ENCODE measurements at places on chromosomes 3 and 15.

DNA sequence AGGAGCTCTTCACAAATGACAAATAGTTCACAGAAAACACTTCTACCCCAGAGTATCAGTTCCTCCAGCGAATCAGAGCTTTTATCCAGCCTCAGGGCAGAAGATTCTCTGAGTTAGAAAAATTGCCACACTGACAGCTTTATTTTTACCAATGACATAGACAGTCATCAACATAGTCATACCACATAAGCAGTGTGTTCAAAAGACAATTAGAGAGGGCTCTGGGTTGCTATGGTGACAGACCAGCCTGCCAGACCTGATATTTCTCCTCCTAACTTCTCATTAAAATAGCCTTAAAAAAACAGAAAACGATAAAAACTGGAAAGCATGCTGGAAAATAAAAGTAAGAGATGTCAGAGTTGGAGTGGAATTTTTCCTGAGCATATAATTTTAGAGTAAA is 45.9 kb upstream of the COL6A5 start:
- no peak for DNase-seq

DNA sequence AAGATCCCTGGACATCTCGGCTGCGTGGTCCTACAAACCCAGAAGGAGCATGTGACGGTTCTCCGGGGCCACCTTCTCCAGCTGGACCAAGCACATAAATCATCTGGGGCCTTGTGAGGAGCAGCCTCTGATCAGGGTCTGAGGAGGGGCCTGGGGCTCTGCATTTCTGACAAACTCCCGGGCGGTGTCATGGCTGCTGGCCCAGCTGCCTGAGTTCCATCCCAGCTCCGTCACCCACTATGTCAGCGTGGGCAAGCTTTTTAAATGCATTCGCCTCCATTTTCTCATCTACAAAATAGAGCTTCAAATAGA is 126.3 kb upstream of the MEF2A start:
- DNase-seq, result no peak

DNA sequence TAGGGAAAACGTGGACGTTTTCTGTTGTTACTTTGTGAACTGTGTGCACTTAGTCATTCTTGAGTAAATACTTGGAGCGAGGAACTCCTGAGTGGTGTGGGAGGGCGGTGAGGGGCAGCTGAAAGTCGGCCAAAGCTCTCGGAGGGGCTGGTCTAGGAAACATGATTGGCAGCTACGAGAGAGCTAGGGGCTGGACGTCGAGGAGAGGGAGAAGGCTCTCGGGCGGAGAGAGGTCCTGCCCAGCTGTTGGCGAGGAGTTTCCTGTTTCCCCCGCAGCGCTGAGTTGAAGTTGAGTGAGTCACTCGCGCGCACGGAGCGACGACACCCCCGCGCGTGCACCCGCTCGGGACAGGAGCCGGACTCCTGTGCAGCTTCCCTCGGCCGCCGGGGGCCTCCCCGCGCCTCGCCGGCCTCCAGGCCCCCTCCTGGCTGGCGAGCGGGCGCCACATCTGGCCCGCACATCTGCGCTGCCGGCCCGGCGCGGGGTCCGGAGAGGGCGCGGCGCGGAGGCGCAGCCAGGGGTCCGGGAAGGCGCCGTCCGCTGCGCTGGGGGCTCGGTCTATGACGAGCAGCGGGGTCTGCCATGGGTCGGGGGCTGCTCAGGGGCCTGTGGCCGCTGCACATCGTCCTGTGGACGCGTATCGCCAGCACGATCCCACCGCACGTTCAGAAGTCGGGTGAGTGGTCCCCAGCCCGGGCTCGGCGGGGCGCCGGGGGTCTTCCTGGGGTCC is at the start of gene TGFBR2:
TSS of gene TGFBR2 (plus strand) at position 301 of the 731 bp plus-strand sequence. CDS start at position 584, 283 bp downstream.
- DNase-seq, result peak; percentile 69

DNA sequence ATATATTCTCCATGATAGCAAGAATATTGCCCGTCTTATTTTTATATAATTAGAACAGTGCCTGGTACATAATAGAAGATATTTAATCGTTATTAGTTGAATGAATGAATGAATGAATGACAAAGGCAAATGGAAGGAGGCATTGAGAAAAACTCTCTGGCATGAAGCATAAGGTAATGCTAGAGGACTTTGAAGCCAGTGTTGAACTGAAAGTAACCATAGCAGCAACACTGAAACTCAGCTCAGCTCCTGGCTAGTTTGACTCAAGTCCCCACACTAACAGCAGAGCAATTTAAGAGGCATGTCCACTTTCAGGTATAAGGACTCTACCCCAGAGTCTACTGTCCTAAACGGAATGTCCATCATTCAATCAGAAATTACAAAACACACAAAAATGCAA is 227.0 kb downstream of the CPNE4 start:
- no peak for DNase-seq

DNA sequence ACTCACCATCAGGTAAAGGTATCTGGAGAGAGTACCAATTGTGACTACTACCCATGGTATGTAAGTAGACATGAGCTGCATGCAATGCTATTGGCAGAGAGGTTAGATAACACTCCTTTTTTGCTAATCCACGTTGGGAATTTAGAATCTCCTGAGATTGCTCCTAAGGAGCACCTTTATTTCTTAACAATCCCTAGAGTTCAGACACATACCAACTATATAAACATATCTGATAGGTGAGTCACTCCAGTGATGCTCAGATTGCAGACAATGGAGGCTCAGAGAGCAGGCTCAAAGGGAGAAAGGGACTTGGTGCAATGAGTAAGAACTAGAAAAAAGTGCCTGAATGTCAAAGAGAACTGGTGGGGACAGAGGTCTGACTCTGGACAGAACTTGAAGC is 47.0 kb upstream of the LRRFIP2 start:
- DNase-seq, result no peak

GRCh38 chr15:55494931-55495330 is 13.1 kb downstream of the DNAAF4 start:
- no peak for DNase-seq

GRCh38 chr3:37064747-37065146 is 71.4 kb downstream of the MLH1 start:
- DNase-seq, result no peak

GRCh38 chr3:57654267-57654666 is 38.6 kb downstream of the DENND6A start:
- no peak for DNase-seq

- DNase-seq, result no peak
Measured at GRCh38 chr3:853489-853888, 239.3 kb upstream of the CNTN6 start.

DNA sequence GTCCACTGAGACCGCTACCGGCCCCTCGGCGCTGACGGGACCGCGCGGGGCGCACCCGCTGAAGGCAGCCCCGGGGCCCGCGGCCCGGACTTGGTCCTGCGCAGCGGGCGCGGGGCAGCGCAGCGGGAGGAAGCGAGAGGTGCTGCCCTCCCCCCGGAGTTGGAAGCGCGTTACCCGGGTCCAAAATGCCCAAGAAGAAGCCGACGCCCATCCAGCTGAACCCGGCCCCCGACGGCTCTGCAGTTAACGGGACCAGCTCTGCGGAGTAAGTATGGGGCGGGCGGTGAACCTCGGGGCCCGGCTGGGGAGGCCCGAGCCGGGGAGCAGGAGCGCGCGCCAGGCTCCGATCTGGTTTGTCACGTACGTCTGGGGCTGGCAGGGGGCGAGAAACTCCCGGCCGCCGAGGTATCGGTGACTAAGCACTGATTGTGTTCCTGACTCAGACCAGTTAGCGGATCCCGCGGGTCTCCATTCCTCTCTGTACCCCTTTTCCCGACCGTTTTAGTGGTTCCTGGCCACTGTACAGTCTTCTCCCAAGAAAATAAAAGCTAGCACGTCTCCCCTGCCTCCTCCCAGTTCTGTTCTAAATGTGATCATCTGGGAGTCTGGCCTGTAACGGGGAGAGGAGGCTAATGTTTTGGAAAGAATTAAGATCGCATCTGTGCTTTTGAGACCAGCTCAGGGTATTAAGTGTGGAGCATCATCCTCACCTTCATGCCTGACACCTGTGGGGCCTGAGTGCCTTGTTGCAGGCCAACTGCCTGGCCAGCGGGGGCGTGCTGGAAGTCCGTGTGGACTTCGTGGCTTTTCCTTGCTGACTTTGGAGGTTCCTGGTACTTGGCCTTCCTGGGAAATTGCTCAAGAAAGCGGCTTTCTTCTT is 691 bp downstream of the MAP2K1 start:
- no peak for DNase-seq

DNA sequence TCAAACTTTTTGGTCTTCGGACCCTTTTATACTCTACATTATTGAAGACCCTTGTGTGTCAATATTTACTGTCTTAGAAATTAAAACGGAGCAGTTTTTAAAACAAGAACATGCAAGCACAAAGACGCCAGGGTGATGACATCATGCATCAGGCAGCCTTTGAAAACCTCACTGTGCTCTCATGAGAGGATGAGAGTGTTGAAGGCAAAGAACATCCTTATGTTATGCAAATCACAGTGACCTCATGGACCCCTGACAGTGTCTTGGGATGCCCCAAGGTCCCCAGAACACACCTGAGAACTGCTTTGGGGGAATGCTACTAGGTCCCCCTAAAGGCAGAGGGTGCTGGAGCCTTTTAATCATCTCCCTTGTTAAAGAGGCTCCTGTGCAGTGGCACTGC is 51.6 kb downstream of the CHDH start:
- no peak for DNase-seq

DNA sequence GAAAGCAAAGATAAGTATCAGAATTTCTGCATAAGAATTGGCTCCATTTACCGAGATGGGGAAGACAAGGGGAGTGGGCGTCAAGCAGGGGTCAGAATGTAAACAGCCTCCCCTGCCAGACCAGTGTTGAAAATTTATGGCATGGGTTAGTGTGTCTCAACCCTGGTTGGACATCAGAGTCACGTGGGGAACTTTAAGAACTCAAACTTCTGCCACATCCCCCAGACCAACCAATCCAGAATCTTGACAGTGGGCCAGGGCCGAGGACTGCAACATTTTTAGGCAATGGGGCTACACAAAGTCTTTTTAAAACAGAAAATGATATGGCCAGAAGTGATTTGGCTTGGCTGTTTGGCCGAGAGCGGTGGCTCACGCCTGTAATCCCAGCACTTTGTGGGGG is 14.3 kb upstream of the MASP1 start:
- no peak for DNase-seq

GRCh38 chr3:115082260-115082659 is 64.8 kb downstream of the ZBTB20 start:
- no peak for DNase-seq

DNA sequence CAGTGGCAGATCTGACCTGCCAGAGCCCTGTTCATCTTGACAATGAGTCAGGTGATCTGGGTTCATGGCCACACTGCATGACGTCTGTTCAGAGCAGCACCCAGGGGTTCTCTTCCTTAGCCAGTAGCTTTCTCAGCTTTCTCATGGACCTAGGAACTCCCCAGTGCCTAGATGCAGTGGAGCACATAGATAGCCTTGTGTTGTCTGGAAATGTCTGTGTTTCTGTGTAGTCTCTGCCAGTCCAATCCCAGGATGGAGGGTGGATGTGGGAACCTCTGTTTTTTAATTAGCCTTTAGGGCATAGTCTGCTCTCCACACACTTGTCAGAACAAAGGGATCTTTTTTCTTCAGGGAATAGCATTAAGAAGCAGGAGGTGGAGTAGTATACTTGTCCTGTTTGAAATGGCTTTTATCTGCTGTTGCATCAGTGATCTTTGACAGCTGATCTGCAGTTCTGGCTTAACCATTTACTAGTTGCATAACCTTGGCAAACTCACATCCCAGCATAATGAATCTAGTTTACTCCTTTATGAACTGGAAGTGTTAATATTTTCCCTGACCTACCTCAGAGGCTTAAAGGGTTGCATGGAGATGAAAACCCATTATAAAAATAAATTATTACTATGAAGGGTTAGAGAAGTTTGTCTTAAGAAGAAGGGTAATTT is 16.1 kb upstream of the CACNA1D start:
- DNase-seq, result no peak

DNA sequence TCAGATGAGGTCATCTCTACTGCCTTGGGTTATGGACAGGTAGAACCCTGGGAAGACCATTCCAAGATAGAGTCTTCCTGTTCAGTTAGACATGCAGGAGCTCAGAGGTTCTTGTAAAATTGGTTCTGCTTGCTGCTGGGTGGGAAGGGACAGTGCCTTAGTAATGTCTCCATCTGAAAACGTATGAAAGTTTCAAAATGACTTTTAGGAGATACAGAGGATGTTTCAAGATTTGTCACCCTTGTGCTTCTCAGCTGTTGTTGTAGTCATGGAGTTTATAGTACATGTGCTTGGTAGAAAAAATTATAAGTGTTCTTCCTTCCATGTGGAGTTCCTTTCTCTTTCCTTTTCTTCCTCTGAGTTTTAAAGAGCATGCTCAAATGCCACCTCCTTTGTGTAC is 885.2 kb upstream of the CFAP20DC start:
- no peak for DNase-seq

- DNase-seq, result no peak
Measured at GRCh38 chr3:157388976-157389375, 47.7 kb upstream of the PTX3 start.

GRCh38 chr3:122305818-122306621 is 19.0 kb upstream of the CSTA start:
- no peak for DNase-seq

DNA sequence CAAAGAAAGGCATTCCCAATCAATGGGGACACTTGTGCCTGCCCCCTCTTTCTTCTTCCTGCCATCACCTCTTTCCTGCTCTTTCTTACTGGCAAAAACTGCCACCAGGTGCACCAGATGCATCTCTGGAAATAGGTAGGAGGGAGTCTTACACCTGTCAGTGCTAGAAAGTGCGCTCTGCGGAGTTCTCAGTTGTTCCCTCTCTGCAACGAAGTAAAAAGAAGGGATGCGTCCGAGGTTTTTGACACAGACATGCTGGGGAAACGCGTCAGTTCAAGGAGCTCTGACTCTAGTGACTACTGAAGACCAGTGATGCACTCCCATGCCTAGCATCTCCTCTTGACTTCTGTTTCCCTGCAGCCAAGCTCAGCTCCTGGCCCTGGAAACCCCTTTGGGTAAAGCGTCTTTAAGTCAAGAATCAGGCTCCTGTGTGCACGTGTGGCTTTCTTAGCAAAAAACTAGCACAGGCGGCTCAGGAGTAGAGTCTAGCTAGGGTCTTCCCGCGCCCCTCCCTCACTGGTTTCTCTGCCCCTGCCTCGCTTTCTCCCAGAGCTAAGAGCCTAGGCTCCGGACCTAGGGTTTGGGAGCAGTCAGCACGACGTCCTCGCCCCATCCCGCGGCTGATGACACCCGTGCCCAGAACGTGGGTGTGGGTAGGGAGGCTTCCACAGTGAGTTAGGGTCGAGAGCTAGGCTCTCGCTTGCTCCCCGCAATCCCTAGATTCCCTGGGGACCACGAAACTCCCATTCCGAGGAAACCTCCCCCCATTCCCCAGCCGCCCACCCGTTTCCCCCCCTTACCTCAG is 564 bp upstream of the GRM7 start:
- DNase-seq, result no peak

DNA sequence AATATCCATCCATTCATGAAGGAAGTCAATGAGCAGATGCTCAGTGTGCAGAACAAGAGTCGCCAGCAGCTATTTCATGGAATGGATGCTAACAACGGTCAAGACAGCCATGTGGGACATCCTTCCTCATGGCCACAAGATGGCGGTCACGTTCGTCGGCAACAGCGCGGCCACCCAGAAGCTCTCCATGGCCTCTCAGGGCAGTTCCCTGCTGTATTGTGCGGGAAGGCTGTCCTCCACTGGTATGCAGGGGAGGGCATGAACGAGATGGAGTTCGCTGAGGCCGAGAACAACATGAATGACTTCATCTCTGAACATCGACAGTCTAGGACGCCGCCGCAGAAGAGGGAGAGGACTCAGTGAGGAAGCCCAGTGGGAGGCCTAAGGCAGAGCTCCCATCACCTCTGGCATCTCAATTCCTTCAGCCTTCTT is 208.3 kb downstream of the TJP1 start:
- no peak for DNase-seq

GRCh38 chr3:2097641-2098191 is 950 bp upstream of the CNTN4 start:
- DNase-seq, result peak; percentile 7

All from putamen (tissue), 1 donor.